ENCODE measurements at places on chromosomes 16 and 17.
A peak's percentile ranks its signal among the peaks of the same experiment; 100 is the strongest.

DNA sequence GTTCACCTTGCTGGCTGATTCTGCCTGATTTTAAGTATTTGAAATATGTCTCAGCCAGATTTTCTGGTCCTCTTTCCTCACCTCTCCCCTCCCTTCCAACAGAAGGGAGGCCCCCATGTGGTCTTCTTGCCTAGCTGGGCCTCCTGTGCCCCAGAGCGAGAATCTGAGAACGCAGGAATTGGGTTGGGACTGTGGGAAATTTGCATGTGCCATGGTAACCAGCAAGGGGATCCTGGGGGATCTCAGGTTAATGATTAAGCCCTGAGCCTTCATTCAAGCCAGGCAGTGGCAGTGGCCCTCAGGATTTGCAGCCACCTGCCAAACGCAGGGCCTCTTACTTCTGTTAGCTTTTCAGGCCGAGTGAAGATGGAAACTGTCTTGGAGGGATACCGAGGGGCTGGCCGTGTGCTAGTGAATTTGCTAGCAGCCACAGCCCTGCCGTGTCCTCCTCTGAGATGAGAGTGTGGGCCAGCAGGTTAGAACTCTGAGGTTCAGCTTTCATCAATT, 40.2 kb downstream of the KSR1 start:
- no peak for DNase-seq

- DNase-seq: peak; percentile 28
Observed at GRCh38 chr16:85491058-85491771, 121.9 kb upstream of the GSE1 start.

- peak; percentile 53 for DNase-seq
Observed at GRCh38 chr17:33686171-33686570, 393.1 kb upstream of the ASIC2 start.

DNA sequence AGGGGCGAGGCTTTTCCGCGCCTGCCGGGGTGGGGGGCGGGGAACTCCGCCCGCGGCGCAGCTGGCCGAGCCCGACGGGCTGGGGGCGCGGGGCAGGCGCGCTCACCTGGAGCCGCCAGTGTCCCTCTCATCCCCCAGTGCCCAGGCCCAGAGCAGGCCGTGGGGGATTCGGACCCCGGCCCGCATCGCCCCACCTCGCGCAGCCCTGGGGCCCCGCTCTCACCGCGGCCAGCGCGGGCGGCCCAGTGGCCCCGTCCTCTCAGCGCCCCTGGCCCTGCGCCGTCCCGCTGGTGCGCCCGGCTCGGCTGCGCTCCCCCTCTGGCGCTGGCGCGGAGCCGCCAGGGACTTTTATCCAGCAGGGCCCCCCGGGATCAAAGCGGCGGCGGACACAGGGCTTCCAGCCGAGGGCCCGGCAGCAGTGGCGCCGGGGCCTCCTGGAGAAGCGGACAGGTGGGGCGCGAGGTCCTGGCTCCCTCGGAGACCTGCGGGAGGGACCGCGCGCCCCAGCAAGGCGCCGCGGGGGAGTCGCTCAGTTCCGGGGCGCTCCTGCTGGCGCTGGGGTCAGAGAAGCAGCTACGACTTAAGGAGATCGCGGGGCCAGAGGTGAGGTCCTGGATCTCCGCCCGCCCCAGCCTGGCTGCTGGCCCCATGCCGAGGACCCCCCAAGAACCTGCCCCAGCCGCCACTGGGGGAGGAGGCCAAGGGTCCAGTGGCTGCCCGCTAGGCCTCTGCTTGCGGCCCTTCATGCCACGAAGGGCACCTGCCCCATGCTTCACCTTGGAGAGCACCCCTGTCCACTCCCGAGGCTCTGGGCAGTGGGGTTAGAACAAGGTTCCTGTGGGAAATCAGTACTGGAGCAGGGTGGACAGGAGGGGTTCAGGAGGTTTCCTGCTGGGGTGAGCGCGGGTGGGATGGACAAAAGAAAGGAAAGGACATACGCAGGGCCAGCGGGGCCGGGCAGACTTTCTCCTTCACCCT, 823 bp upstream of the NOTUM start:
- no peak for DNase-seq

DNA sequence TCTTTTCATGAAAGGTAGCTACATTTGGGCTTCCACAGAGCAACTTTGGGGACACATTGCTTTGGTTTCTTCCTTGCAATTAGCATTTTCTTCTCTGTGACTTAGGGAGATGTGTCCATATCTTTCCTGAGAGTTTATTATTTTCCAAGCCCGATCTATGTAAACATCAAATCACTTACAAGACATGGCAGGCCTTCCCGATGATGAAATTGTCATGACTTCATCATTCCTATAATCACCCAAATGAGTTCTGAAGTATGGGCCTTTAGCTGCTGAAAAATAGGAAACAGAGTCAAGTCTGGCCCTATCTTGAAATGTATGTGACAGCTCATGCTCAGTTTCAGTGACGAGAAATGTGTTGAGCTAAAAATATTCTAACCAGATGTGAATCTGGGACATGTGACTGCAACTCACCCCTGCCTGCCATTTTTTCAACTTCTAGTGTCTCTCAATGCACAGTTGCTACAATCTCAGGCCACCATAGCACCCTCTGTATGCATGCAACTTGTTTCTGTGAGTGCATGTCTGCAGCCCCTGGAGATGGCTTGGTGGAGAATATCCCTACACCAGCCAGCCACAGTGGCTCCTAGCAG, 199.6 kb upstream of the MAF start:
- no peak for DNase-seq

- DNase-seq: no peak
Observed at GRCh38 chr16:22162656-22163009, 327 bp downstream of the SDR42E2 start.

DNA sequence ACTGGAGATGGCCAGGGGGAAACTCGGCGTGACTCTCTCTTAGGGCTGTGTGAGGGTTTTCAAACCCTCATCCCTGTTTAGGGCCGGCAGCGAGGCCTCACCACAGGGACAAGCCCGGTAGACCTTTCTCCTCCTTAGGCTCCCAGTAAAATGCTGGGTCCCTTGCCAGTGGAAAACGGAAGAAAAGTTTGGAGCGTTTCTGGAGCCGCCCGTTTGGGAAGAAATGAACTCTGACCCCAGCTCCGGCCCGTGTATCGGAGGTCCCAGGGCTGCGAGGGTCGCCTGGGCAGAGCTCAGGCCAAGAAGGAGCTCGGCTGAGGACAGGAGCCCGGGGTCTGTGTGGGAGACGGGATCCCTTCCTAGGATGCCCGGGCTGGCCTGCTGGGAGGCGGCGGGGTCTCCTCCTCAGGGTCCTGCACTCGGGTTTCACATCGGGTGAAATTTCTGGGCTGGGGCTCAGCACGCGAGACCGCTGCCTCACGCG, 23.2 kb downstream of the ZNF213 start:
- no peak for DNase-seq

DNA sequence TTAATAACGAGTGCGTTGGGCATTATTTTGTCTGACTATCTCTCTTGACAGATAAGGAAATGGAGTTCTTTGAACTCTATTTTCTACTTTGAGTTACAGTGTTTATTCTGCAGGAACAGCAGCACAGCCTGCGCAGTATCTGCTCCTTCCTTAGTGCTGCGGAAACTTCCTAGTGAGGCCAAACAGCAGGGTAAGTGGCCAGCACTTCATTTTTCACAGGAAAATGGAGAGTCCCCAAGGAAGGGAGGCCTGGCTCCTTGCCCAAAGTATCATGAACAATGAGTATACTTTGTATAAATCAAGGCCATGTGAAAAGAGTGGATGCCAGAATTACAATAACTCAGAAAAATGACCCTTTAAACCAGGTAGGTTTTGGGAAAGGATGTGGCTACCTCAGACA, 140.6 kb downstream of the VPS53 start:
- DNase-seq: no peak

DNA sequence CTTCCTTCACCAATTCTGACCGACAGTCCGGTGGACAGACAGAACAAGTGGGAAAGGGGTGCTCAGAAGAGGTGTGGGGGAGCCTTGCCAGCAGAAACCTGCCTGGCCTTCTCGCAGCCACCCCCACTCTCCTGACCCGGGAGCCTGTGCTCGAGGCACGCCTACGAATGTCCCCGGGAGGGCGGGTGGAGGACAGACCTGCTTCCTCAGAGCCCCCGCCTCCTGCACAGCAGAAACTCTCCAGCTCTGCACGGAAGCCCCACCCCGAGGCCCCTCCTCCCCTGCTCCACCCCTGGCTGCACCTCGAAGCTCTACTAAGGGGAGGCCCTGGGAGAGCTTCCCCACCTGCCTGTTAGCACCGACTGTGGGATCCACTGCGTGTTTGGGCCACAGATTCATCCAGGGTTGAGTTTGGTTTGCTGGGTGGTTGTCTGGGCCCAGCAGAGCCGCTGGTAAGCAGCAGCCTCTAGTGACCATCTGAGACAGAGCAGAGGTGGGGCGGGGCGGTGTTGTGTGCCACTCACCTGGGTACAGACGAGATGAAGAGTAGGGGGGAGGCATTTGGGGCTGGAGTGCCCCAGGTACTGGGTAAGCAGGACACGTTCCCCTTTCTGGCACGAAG, 6.2 kb downstream of the TAF1C start:
- DNase-seq: no peak

- no peak for DNase-seq
Observed at GRCh38 chr17:385178-385835, 32.7 kb upstream of the RPH3AL start.

DNA sequence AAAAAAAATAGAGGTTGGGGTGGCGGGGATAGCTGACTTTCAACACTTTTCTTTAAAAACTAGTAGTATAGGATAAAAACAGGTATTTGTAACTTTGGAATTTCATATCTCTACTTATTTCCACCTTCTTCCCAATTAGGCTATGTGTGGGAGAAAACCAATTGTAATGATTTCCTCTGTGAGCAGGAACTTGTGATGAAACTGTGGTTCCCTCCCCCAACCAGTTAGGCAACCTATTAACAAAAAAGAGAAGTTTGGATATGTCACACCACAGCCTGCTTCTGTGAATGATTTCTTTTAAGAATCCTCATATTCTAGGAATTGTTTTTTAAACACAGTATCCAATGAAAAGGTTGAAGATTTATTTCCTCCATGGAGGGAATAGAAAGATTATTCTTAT, 1.9 kb downstream of the IGSF6 start:
- no peak for DNase-seq

GRCh38 chr16:30065943-30066760, 592 bp downstream of the ALDOA start:
- DNase-seq: no peak

DNA sequence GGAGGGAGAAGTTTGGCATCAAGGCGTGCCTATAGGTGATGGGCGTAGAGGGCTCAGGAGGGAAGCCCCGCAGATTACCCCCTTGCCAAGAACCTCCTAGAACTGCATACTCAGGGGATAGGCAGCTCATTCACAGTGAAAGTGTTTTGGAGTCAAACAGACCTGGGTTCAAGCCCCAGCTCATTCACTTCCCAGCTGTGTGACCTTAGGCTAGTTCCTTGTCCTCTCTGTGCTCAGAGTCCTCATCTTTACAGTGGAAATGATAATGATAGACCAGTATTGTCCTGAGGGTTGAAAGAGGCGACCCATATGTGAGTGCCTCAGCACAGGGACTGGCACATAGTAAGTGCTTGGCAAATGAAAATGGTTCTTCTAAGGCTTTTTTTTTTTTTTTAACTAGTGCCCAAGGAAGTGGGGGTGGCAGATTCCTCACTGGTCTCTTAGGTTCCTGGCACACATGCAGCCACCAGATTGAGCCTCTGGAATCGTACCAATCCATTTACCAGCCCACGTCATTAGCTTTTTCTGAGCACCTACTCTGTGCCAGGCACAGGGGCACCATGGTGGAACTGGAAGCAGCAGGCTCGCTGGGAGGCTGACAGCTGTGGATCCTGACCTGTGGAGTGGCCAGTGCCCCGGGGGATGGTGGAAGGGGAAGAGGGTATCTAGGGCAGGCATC, 75.8 kb downstream of the SREBF1 start:
- DNase-seq: no peak

GRCh38 chr17:7634384-7634783, 4.4 kb downstream of the SHBG start:
- no peak for DNase-seq

DNA sequence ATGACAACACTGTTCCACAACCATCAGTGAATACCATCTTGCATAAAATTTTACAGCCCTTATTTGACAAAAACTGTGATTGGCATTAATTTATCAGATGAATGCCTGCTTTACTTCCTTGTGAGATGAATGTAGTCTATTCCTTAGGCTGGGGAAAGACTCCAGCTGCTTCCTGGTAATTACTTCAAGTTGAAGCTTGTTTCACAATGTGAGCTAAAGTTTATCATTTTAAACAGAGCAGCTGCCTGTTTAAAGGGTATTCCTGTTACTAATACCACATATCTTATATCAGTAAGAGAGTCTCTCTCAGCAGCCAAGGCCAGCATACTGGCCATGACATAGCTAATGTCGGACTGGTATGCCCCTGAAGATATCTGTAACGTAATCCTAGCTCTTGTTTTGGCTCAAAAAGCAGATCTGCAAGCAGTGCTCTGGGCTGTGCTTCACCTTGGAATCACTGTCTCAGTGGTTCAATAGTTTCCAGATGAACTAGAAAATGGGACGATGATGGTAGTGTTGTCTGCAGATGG, 13.2 kb upstream of the ARL2BP start:
- DNase-seq: no peak

GRCh38 chr17:62696256-62696655, 68.8 kb downstream of the MRC2 start:
- no peak for DNase-seq

DNA sequence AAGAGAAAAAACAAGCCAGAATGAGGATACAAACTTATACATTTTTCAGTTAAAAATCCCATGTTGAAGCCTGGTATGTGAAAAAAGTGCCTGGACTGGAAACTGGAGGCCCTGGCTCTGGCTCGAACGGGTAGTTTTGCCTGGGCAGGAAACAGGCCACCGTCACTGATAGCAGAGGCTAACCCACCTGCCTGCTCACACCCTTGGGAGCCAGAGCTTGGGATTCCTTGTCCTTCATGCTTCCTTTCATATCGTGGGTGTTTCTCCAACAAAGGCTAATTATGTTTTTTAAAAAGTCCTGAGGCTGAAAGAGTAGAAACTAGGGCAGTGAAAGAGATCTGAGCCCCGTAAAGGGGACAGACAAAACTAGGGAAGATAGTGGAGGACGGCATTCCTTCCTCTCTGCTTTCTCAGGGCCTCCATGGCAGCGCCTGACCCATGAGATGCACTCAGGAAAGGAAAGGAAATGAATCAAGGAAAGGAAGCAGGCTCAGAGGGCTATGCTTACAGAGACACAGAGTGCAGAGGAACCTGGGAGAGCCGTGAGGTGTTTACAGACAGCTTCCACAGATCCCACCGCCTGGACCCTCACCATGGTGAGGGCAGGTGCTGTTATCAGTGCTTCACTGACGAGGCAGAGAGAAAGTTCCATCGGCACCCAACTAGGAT, 138.1 kb downstream of the PARN start:
- no peak for DNase-seq

- peak; percentile 74 for DNase-seq
Observed at GRCh38 chr16:17359788-17360390, 110.9 kb downstream of the XYLT1 start.
